ENCODE measurements at places on chromosomes 11 and 22. TPM values are rescaled to one million over a fixed set of nuclear protein-coding genes. Genes with fewer than 3 reads are reported as not detected.

Gene DUSP8
- 2.1 TPM for total RNA-seq

Gene TRIM21
- total RNA-seq: 16.7 TPM

GRCh38 chr11:120675171-120675570, 163.6 kb downstream of the GRIK4 start:
- H3K4me1 ChIP-seq: no peaks in the 10 kb centered on the region
- H3K27me3 ChIP-seq: no peaks in the 10 kb centered on the region
- DNase-seq: no peak

Gene SCO2
- not detected for total RNA-seq

Gene CEP126
- 1.3 TPM for total RNA-seq

DNA sequence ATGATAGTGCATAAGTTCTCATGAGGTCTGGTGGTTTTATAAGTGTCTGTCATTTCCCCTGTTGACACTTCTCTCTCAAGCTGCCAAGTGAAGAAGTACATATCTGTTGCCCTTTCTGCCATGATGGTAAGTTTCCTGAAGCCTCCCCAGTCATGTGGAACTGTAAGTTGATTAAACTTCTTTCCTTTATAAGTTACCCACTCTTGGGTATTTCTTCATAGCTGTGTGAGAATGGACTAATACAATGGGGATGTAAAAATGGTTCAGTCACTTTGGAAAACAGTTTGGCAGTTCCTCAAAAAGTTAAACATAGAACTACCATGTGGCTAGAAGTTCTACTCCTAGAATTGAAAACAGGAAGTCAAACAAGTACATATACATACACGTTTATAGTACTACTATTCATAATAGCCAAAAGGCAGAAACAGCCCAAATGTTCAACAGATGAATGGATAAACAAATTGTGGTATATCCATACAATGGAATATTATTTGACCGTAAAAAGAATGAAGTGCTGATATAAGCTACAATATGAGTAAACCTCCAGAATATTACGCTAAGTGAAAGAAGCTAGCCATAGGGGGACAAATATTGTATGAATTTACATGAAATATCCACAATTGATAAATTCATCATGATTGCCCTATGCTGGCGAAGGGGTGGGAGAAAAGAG, 16.0 kb upstream of the DKK3 start:
- H3K27me3 ChIP-seq: no peaks in the 10 kb centered on the region
- no peaks in the 10 kb centered on the region for H3K4me1 ChIP-seq
- H3K27ac ChIP-seq: no peak overlapping the region
- H3K4me3 ChIP-seq: no peak overlapping the region

- H3K27me3 ChIP-seq: no peaks in the 10 kb centered on the region
- H3K4me3 ChIP-seq: no peak overlapping the region
- no peaks in the 10 kb centered on the region for H3K4me1 ChIP-seq
- no peaks in the 10 kb centered on the region for H3K36me3 ChIP-seq
Measured at GRCh38 chr11:119916568-119916967, 187.6 kb upstream of the NECTIN1 start.

Data from H1 (cell line).